Naive thymus-derived CD4-positive, alpha-beta T cell (primary cell): ENCODE measurements at places on chromosomes 7 and 10.

- no peak overlapping the region for H3K27ac ChIP-seq
- H3K36me3 ChIP-seq = peaks cover 18% of the 10 kb centered on the region
- no peak for DNase-seq
- H3K4me3 ChIP-seq = no peak overlapping the region
- H3K27me3 ChIP-seq = no peaks in the 10 kb centered on the region
Measured at GRCh38 chr10:50347394-50347802, 96.1 kb upstream of the ASAH2 start.

DNA sequence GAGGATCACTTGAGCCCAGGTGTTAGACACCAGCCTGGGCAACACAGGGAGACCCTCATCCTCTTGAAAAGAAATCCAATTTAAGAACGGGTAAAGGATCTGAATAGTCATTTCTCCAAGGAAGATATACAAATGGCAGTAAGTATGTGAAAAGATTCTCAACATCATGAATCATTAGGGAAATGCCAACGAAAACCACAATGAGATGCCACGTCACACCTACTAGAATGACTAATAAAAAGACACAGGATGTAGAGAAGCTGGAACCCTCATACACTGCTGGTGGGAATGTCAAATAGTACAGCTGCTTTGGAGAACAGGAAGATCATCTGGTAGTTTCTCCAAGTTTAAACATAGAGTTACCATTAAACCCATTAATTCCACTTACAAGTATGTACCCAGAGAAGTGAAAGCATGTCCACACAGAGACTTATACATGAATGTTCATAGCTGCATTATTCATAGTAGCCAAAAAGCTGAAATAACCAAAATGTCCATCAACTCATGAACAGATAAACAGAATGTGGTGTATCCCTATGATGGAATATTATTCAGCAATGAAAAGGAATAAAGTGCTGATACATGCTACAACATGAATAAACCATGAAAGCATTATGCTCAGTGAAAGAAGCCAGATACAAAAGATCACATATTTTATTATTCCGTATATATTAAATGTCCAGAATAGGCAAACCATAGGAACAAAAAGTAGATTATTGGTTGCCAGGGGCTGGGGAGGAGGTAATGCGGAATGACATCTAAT, 13.1 kb upstream of the ZMIZ2 start:
- no peak overlapping the region for H3K4me3 ChIP-seq
- no peak overlapping the region for H3K27ac ChIP-seq
- no peaks in the 10 kb centered on the region for H3K36me3 ChIP-seq
- no peaks in the 10 kb centered on the region for H3K27me3 ChIP-seq

- H3K4me1 ChIP-seq = no peaks in the 10 kb centered on the region
- H3K4me3 ChIP-seq = no peak overlapping the region
- no peak for DNase-seq
- H3K27me3 ChIP-seq = no peaks in the 10 kb centered on the region
Measured at GRCh38 chr7:24502135-24502488, 71.1 kb upstream of the PALS2 start.

GRCh38 chr10:122462533-122463465, 1.4 kb downstream of the HTRA1 start:
- no peaks in the 10 kb centered on the region for H3K4me1 ChIP-seq
- no peak overlapping the region for H3K27ac ChIP-seq
- peaks cover 20% of the 10 kb centered on the region for H3K27me3 ChIP-seq
- H3K4me3 ChIP-seq = peak overlapping the region; percentile 39

DNA sequence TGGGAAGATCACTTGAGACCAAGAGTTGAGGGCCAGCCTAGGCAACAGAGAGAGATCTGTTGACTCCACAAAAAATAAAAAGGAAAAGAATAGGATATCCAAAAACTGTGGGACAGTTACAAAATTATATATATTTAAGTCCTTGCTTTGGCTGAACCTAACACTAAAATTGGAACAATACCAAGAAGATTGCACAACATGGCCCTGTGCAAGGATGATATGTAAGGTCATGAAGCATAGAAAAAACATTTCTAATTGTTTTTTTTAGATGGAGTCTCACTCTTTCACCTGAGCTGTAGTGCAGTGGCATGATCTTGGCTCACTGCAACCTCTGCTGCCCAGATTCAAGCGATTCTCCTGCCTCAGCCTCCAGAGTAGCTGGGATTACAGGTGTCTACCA, 139.0 kb downstream of the TPST1 start:
- no peak overlapping the region for H3K4me3 ChIP-seq
- no peaks in the 10 kb centered on the region for H3K4me1 ChIP-seq
- H3K36me3 ChIP-seq = no peaks in the 10 kb centered on the region
- H3K27ac ChIP-seq = no peak overlapping the region
